Smooth muscle cell of bladder (primary cell): ENCODE measurements at places on chromosomes 12 and 14. TPM values are rescaled to one million over a fixed set of nuclear protein-coding genes. Genes with fewer than 3 reads are reported as not detected.

The C12orf50 gene
- under 0.01 TPM in 1 of 2 replicates, not detected in the other for total RNA-seq

The DBX2 gene
- not detected in 2 replicates for total RNA-seq

The SLCO1C1 gene
- total RNA-seq = not detected in 2 replicates

The OR6J1 gene
- not detected in 2 replicates for total RNA-seq

The CCDC85C gene
- 1.7 and 3.4 TPM in 2 replicates for total RNA-seq

The PAX9 gene
- total RNA-seq = 0.09 TPM in 1 of 2 replicates, not detected in the other

The INHBE gene
- total RNA-seq = 9.0 and 12.7 TPM in 2 replicates

The GLIPR1L1 gene
- not detected in 2 replicates for total RNA-seq

The KRT72 gene
- not detected in 2 replicates for total RNA-seq

The ZBTB25 gene
- total RNA-seq = 4.6 and 8.0 TPM in 2 replicates

The GRIP1 gene
- under 0.01 and 0.65 TPM in 2 replicates for total RNA-seq

The GDF3 gene
- total RNA-seq = not detected in 2 replicates

The FCF1 gene
- 21.8 and 38.0 TPM in 2 replicates for total RNA-seq

The IL31 gene
- total RNA-seq = not detected in 2 replicates

The ABCD2 gene
- under 0.01 and 0.09 TPM in 2 replicates for total RNA-seq

The GARIN6 gene
- not detected in 2 replicates for total RNA-seq

The CLEC2D gene
- total RNA-seq = 1.4 and 1.8 TPM in 2 replicates

The IL22 gene
- not detected in 2 replicates for total RNA-seq

The NFE2 gene
- total RNA-seq = 0.18 and 0.28 TPM in 2 replicates

The FAM181A gene
- total RNA-seq = not detected in 2 replicates

The UNC119B gene
- 16.5 and 21.3 TPM in 2 replicates for total RNA-seq

The P2RX7 gene
- total RNA-seq = 0.65 and 1.7 TPM in 2 replicates

The DDX47 gene
- 46.9 and 59.9 TPM in 2 replicates for total RNA-seq

The SERPINA9 gene
- not detected in 2 replicates for total RNA-seq

The PLEKHG7 gene
- total RNA-seq = not detected in 2 replicates

The CNTN1 gene
- total RNA-seq = 0.28 and 0.65 TPM in 2 replicates

The LRRIQ1 gene
- 0.14 and 0.28 TPM in 2 replicates for total RNA-seq

The CYP27B1 gene
- total RNA-seq = 0.14 and 0.28 TPM in 2 replicates

The CAPZA3 gene
- 0.14 TPM in 1 of 2 replicates, not detected in the other for total RNA-seq
